Omental fat pad (tissue), 4 donors: ENCODE measurements at places on chromosomes 5 and 9. TPM values are rescaled to one million over a fixed set of nuclear protein-coding genes. Genes with fewer than 3 reads are reported as not detected.

The ABO gene
- total RNA-seq, result 7.3 TPM

The SH3RF2 gene
- total RNA-seq, result 0.65 TPM

DNA sequence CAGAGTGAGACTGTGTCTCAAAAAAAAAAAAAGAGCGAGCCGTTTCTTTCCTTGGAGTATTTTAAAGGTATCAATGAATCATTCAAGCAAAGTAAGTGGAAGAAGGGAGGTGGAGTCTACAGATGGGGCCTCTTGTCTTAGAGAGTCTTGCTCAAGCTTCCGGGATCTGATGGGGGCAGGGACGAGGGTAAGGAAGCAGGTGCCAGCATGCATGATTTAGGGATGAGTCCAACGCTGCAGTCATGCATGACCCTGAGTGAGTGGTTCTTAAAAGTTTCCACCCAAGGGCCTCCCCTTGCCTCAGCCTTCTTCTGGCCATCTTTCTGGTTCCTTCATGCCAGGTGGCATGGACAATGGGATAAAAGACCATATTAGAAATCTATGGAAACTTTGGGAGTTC lies 79.6 kb downstream of the MYO10 start:
- no peak for DNase-seq

GRCh38 chr9:19386502-19387044 lies 6.5 kb upstream of the RPS6 start:
- DNase-seq, result no peak
